H1 (cell line): ENCODE measurements at places on chromosomes 5 and 9. TPM values are rescaled to one million over a fixed set of nuclear protein-coding genes. Genes with fewer than 3 reads are reported as not detected.

The FPGS gene
- 62.4 and 63.7 TPM in 2 replicates for total RNA-seq

The FAM78A gene
- 3.1 and 3.5 TPM in 2 replicates for total RNA-seq

The HTR1A gene
- 3.8 and 4.7 TPM in 2 replicates for total RNA-seq

The FAM13B gene
- total RNA-seq, result 16.0 and 17.0 TPM in 2 replicates

The PDZD2 gene
- total RNA-seq, result 6.8 and 8.5 TPM in 2 replicates

The CCL27 gene
- total RNA-seq, result not detected in 2 replicates

The MYOZ3 gene
- 19.1 and 19.4 TPM in 2 replicates for total RNA-seq

The IGIP gene
- total RNA-seq, result 0.33 and 0.69 TPM in 2 replicates

The SSNA1 gene
- total RNA-seq, result 87.3 and 91.3 TPM in 2 replicates

The EHMT1 gene
- total RNA-seq, result 163 and 171 TPM in 2 replicates

The CTSV gene
- 113 and 114 TPM in 2 replicates for total RNA-seq

The ECSCR gene
- total RNA-seq, result 2.7 and 3.3 TPM in 2 replicates

The PCDHGC5 gene
- total RNA-seq, result 0.78 and 1.1 TPM in 2 replicates

The PCDHA11 gene
- total RNA-seq, result 6.6 and 6.9 TPM in 2 replicates
